ENCODE measurements at places on chromosomes 5 and 9.

DNA sequence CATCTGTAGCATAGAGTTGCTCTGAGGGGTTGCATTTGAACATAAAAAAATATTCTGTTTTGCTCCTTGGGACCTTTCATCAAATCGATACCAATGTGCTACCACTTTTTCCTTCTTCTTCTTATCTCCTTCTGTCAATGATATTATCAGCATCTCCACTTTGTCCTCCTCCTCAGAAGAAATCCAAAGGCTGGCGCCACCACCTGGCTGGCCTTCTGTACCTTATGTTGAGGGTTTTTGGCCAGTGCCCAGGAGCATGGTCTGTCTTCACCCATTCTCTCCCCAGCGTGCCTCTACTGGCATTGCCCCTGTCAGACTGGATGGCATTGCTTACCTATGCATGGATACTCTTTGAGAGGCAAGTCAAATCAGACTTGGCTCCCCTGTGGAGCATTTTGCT, 167.2 kb downstream of the CFAP90 start:
- no peak for DNase-seq

- DNase-seq: no peak
These were observed 7.8 kb upstream of the MSANTD3 start for GRCh38 chr9:100419166-100419565.

DNA sequence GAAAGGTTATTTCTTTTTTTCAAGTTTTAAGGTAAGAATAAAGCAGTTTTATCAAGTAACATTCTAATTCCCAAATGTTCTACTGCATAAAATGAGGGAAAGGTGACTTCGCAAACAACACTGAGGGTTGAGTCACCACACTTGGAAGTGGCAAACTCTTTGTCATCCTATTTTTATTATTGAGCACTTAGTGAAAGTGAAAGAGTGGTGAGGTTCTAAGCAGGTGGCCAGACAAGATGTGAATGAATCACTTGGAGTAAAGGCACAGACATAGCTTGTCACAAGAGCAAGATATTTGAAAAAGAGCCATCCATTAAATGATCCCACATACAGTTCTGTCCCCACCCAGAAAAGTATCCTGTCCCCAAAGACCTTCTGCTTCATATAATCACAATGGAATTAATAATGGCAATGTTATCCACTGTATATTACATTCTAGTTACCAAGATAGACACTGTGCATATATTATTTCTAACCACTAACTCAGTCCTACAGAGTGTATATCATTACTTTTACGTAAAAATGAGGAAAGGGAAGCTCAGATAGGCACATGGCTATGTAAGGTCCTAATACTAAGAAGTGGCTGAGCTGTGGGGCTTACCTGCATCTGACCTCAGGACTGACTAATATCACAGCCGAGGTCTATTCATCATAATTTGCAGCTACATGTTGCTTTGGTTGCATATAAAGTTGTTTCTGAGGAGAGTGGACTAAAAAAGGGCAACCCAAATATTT, 730.4 kb upstream of the MEF2C start:
- no peak for DNase-seq

DNA sequence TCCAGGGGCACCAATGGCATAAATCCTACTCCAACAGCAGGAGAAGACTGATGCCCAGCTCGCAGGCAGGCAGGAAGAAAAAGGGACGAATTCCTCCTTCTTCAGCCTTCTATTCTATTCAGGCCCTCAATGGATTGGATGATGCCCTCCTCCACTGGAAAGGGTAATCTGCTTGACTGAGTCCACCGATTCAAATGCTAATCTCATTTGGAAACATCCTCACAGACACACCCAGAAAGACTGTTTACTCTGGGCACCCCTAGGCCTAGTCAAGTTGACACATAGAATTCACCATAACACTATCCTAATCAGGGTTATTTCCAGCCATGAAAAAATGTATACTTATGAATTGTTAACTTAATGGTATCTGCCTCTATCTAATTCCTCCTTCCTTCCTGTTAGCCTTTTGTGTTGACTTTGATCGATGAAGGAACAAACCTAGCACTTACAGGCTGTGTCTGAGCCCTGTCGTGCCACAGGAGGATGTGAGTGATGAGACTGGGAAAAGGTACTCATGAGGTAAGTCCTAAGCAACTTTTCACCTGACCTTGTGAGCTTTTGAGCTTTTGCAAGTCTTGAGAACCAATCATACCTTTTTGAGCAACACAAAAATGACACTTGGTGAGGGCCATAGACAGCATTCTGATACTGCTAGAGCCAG, 36.5 kb downstream of the FOXD1 start:
- DNase-seq: no peak

DNA sequence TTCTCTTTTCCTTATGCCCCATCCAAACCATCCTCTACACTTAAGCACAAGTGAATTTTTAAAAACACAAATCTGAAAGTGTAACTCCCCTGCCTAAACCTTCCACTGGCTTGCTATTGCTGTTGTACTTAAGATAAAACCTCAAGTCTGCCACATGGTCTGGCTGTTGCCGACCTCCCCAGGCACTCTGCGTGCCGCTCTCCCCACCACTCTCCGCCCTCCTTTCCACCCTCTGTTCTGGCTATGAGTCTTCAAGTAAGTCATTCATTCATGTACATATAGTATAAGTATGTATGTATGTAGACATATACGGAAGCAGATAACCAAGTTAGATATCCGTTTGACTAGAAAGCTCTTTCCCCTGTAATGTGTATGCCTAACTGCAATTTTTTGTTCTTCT, 94.7 kb upstream of the ANKRD55 start:
- DNase-seq: peak; percentile 68

All from stimulated activated CD4-positive, alpha-beta T cell treated with anti-CD3 and anti-CD28 coated beads, Interleukin-12 subunit alpha, Interleukin-12 subunit beta, amount 100 ng/mL, for 48 hours (primary cell).